ENCODE measurements at places on chromosomes 3 and 15.

GRCh38 chr3:125006291-125006731, 49.5 kb downstream of the HEG1 start:
- DNase-seq = no peak

DNA sequence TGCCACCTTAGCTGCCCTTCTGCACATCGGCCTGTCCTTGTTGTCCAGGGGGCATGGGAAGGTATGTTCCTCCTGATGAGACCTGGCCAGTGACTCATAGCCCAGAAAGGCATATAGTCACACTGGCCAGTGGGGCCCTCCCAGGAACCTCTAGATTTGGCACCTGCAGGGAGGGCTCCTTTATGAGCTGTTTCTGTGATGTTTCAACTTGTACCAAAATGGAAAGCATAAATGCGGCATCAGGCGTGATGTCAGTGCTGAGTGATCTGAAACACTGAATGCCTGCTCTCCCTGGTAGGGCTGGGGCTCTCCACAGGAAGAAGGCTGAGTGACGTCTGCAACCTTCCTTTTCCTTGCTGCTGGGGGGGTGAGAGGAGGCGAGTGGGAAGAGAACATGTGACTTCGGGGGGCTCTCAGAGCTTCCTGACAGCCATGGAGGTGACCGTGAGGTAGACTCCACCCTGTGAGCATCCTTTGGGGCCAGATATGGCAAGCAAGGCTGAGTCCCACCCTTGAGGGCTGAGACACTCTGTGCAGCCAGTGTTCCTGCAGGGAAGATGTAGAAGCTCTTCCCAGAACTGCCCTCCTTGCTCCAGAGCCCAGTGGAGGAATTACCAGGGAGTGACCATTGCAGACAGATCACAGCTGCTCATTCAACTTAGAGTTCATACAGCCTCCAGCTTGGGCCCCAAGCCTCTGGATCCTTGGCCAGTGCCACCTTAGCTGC, 37.1 kb upstream of the APEH start:
- DNase-seq = no peak

GRCh38 chr3:52140769-52141168, 13.5 kb downstream of the POC1A start:
- no peak for DNase-seq

DNA sequence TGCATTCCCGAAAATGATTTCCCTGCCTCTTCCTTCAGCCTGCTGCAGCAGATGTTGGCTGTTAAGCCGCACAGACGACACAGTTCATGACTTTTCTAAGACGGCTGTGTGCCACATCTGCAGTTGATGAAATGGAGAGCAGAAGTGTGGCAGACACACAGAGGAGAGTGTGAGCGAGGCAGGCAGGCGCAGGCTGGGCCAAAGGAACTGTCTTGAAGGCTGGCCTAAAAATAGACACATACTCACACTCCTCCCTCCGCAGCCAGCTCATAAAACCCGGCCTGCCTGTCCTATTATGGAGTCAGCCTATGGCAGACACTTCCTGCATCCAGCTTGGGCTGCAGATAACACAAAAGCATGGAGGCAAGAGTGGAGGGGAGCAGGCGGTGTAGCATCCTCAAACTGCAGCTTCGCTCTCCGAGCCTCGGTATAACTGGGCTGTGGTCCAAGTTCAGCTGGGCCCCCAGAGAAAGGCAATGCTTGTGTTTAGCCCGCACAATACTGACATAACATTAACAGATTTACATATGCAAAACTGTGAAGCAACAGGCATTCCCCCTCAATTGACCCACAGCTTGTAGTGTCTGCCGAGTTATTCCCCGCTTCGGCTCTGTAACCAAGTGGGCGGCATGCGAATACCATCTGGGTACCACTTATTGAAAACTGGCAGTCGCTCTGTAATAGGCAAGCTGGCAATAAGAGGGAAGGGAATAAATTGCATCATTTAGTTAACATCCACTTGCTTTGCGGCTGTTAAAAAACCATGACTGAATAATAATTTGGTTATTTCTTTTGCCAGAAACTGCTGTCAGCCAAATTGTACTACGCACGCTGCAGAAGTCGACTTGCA, 40.8 kb downstream of the FOXP1 start:
- DNase-seq = peak; percentile 27

DNA sequence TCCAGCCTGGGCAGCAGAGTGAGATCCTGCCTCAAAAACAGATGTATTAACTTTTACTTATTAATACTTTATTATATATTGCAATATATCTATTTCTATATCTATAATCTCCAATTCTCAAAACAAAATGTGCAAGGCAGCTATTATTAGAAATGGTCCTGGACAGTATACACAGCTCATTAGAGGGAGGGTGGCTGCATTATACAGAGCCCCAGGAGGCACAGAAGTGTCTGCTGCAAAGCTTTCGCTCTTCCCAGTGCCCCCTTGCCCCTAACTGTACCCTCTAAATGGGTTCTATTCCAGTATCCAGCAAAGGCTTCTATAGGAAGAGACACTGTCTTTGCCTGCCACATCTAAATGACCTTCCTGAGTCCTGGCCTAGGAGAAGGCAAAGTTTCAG, 24.5 kb downstream of the ARL14 start:
- DNase-seq = no peak

DNA sequence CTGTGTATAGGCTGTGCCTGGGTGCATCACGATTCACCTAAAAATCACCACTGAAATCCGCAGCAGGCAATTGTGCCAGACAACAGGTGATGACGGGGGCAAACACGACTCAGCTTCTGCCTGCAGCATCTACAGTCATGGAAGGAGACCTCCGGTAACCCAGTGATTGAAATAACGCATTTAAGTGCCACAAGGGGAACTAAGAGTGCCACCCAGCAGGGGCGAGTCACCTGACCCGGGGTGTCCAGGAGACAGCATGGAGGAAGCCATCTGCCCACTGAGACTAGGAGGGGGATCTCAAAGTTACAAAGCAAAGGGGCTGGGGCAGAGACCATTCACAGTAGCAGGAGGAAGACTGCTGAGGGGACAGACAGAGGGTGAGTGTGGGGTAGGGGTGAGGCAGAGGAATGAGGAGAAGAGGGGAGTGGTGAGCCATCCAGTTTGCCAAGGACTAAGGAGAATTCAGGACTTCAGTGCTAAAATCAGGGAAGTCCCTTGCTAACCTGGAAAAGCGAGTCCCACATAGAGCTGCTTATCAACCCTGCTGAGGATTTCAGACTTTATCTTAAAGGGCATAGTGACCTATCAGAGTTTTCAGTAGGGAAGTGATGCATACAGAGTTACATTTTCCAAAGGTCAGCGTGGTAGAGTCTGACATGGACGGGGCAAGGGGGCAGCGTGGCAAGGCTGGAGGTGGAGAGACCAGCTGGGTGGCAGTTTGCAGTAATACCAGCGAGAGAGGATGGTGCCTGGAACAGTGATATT, 256.7 kb upstream of the HES1 start:
- DNase-seq = no peak

DNA sequence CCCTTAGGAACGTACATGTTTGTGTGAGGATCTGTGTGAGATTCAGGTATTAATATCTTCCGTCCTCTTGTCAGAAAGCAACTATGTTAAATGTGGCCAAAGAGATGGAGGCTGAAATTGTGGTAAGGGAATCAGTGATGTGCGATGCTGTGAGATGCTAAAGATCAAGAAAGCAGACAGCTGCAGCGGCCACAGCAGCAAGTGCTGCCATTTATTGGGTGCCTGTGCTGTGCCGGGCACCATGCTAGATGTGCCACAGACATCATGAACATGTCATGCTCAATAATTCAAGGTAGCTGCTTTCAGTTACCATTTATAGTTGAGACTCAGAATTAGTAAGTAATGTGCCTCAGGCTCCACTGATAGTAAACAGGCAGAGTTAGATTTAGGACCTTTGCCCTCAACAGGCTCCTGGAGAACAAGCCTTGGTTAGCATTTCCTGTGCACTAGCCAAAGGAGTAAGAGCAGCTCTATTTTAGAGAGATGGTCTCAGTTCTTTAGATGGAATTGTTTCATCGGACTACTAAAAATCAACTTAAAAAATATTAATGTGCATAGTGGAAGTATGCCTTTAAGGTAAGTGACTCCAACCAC, 24.9 kb downstream of the LARS2 start:
- DNase-seq = no peak

- no peak for DNase-seq
Measured at GRCh38 chr15:78938658-78939488, 6.0 kb downstream of the CTSH start.

- no peak for DNase-seq
Measured at GRCh38 chr3:128665362-128666021, 14.9 kb upstream of the RPN1 start.

DNA sequence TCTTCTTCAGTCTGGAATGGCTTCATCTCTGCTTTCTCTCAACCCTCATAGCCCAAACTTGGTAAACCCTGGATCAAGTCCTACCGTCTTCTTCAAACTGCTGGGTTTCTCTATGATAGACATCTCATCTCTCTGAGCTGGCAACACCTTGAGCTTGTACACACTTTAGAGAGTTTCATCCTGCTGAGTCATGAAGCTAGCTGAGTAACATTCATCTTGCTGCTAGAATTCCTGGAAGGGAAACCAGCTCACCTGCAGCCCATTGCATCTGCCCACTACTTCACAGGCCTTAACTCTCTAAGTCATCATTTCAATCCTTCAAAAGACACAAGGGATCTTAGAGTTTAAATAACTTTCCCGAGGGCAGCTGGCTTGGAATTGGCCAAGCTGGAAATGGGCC, 175.5 kb upstream of the RORA start:
- DNase-seq = no peak

DNA sequence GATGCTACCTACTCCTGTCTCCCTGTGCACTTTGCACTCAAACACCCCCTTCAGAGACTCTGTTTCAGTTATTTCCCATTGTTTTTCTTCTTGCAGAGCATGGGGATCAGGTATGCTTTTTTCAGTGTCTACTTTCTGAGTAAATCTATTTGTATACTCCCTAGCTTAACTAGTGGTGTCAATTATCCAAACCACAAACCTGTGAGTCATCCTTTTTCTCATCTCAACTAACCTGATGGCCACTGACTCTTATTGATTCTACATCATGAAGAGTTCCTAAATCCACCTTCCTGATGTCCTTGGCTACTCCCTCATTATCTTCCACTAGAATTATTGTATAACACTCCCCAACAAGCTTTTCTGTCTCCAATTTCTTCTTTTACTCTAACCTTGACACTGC, 68.0 kb downstream of the DIPK2A start:
- DNase-seq = no peak

DNA sequence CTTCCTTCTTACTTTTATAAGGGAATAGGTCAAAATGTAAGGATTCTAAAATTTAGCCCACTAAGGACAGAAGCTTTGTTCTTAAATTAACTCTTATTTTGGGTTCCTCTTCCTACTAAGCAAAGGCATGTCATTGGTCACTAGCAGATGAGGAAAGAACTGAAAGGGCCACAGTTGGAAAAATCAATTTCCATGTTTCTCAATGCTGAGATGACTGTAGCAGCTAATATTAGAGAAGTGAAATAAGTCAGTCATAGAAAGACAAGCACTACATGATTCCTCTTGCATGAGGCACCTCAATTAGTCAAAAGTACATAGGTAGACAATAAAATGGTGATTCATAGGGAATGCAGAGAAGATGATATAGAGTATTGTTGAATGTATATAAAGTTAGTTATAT, 353.7 kb downstream of the RSL24D1 start:
- DNase-seq = no peak

GRCh38 chr3:110526777-110527727, 544.6 kb upstream of the NECTIN3 start:
- DNase-seq = no peak

DNA sequence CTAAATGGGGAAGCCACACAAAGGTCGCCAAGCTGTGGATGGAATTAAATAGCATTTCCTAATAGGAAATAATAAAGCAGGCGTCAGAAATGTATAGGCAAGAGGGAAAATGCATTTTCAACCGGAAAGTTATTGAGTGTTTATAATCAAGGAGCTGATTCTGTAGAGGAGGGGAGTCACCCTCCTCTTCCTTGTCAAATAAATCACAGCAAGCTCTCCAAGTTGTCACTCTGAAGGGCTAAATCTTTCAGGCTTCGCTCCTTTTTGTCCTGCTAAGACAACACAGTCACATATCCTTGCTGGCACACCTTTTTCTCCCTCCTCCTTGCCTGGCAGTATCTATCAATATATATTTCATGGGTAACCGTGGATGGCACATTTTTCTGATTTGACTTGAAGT, 338.4 kb downstream of the SATB1 start:
- DNase-seq = no peak

DNA sequence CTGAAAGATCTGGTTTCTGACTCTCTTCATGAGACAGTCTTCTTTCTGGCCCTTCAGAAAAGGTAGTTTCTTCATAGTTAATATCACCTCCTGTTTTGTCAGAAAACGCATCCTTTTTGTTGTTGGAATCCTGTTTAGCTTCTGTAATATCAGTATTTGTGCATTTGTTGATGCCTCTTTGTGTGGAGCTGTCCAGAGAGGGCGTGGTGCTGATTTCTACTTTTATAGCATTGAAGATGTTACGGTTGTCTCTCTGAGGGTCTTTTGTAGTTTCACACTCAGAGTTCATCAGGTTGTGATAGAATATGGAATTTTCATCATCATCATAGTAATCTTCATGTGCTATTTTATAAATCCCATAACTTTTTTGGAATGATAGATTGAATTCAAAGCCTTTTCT, 8.9 kb downstream of the GPR149 start:
- DNase-seq = no peak

DNA sequence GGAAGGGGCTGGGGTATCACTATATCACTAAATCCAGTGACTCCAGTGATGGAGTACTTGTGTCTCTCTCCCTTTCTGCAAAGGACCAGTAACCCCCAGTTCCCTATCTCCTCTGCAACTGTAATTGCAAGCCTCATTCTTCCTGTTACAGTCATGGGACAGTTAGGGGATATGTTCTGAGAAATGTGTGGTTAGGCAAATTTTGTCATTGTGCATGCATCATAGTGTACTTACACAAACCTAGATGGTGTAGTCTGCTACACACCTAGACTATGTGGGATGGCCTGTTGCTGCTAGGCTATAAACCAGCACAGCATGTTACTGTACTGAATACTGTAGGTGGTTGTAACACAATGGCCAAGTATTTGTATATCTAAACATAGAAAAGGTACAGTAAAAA, 2.2 kb downstream of the VPS8 start:
- no peak for DNase-seq

DNA sequence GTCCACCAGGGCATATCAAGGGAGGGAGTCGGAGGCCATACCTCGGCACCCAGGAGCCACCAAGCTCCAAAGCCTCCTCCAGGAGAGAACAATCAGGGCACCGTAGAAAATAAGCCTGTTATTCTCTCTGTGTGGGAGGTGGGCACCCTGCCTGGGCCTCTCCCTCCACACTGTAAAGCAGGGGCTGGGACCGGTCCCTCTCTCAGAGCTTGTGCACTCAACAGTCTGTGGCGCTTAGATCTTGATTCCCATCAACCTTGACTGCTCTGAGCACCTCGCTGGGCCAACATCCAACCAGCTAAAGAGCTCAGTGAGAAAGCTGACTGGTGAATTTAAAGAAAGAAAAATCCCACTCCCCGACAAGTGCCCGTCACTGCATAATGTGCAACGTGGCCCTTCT, 53.0 kb downstream of the PCSK6 start:
- DNase-seq = no peak

DNA sequence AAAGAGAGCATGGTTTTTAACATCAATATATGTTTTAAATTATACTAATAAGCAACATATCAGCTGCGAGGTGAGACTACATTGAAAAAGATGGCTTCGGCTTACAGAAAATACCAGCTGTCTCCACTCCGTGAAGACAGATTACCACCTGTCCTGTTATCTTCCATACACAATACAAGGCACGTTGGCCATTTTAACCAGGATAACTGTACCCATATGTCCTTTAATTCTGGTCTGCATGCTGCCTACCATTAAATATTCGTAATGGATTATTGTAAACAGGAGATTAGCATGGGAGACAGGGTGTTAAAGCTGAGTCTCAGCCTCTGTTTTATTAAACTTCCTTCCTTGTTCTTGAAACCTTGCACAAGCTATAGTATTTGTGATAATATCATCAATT, 855.5 kb downstream of the ROBO1 start:
- no peak for DNase-seq

Data from 8988T (cell line).